ENCODE measurements at places on chromosomes 2 and 18.
A peak's percentile ranks its signal among the peaks of the same experiment; 100 is the strongest.

- DNase-seq = no peak
Measured at GRCh38 chr2:240410808-240411207, 24.7 kb upstream of the GPC1 start.

GRCh38 chr2:233025706-233026105 lies 6.8 kb upstream of the NEU2 start:
- no peak for DNase-seq

- DNase-seq = peak; percentile 4
Measured at GRCh38 chr2:121596221-121597080, 52.8 kb downstream of the CLASP1 start.

DNA sequence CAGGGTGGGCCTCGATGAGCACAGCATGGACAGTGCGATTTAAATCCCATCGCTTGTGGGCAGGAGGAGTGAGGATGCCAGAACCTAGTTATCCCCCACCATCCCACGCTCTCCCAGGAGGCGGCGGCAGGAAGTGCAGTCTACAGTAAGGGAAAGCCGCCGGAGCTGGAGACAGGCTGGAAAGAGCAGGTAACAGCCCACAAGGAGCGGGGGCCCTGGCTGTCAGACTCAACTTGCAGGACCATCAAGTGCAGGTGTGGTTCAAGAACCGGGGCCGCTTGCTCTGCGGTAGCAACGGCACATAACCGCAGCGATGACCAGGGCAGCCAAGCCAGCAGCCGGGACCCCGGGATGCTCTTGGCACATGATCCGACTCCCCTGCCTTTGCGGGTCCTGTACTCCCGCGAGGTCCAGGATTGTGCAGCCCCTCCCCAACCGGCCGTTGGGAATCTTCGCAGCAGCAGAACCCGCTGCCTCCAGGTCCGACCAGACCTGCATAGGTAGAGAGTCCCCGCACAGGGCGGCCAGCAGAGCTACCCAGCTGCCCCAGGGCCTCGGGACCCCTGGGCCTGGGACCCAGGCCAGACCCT lies 82.1 kb downstream of the BIN1 start:
- no peak for DNase-seq

DNA sequence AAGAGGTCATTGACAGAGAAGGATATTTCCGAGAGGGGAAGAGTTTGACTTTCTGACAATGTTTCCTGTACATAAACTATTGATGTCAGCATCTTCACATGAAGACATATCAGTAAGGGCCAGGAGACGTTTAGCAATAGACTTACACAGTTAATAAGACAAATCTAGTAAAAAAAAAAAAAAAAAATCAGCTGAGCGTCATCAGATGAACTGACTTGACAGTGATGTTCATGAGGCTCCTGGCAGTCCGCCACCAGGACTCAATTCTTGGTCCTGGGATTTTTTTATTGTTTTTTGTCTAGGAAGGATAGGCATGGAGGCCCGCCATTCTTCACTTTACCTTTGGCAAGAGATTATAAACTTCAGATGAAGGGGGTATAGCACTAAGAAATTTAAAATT lies 14.5 kb downstream of the MRPL44 start:
- DNase-seq = no peak

DNA sequence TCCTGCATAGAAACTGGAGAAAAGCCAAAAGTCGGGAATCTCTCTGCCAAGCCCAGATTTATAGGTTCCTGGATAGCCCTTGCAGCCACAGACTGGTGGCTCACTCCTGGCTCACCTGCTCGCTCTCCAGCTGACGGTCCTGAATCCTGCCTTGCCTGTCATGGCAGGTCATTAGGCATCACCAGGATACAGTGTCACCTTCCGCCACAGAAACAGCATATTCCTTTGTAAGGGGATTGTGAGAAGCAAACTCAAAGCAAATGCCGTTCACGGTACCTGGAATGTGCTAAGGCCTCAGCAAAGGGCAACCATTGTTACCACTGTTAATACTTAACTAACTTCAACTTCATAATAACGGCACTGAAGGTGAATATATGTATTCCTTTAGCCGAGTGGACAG lies 57.1 kb upstream of the GPR45 start:
- DNase-seq = no peak

DNA sequence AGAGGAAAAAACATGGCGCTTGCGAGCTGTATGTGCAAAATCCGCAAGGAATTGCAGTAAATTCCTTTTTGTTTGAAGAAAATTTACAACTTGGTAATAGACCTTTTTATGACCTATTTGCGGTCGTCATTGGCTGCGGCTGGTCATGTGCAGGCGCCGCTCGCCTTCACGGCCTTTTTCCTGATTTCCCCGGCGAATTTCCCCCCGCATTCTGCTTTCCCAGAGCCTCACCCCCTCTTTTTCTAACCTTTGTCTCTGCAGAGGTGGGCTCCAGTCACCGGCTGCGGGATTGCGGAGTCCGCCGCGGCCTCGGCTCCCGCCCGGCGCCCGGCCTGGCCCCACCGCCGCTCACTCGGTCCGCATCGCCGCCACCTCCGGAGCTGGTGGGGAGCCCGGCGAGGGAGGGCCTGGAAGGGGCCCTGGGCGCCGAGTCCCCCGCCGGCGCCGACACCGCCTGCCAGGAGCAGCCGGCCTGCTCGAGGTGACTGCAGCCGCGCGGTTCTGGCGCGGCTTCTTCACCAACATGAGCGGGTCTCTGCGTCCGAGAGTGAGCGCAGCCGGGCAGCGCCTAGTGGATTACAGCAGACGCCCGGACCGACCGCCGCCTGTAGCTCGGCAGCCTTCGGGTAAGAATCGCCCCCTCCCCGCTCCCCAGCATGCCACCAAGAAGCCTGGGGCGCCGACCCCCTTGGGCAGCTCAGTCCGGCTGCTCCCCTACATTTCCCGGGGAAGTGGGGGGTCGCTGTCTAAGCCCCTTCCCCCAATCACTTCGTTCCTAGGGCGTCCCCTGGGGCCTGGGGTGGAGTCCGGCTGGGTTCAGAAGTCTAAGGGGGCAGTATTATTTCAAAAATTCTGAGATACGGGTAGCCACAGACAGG lies 7.1 kb downstream of the HOXD8 start:
- DNase-seq = no peak

DNA sequence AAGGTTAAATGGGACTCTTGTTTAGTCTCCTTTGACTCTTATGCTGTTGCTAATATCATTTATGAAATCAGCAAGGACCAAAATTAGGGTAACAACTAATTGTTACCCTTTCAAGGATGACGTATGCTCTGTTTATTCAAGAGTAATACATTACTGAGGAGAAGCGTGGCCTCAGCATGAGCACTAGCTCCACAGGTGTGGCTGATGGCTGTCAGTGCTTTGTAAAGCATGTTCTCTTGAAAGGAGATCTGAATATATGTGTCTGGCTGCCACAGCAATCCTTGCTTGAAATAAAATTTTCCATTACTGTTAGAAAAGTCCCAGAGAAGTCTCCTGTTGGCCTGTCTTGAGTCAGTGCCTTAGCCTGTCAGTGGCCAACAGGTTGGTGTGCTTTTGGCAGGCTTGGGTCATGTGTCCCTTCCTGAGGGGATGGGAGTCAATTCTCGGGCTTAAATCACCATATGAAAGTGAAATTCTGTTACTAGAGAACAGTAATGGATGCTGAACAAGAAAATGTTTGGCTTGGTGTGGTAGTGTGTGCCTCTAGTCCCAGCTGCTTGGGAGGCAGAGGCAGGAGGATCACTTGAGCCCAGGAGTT lies 32.7 kb downstream of the ABI2 start:
- no peak for DNase-seq

GRCh38 chr2:69209482-69209881 lies 177.5 kb downstream of the GFPT1 start:
- DNase-seq = no peak

GRCh38 chr18:22082408-22082807 lies 87.0 kb upstream of the GATA6 start:
- DNase-seq = no peak

GRCh38 chr2:174748948-174749347 lies 15.3 kb downstream of the CHRNA1 start:
- DNase-seq = peak; percentile 57

DNA sequence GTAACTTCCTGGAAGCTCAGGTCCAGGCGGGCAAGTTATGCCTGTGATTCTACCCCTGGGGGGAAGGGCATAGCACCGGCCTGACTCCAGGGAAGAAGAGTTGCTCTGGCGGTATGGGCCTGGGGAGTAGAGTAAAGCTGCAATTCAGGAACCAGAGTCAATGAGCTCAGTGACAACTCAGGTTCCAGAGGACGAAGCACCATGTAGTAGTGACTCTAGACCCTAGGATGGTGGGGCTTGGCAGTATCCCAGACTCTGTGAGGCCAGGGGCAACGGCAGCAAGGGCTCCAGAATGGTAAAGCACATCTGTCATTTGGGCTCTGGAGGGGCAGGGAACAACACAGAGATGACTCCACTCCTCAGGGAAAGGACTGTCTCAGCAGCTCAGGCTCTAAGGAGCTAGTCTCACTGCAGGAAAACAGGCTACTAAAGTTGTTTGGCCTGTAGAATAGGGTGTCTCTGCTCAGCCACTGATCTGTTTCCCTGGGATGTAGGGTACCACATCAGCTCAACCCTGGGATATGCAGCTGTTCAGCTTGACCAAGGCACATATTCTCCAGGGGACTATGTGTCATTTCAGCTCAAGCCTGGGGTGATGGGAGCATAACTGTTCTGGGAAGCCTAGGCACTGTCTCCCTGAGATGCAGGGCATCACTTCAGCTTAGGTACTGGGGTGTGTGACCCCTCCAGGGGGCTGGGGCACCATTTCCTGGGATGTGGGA lies 36.2 kb upstream of the RHOB start:
- DNase-seq = no peak

GRCh38 chr18:3666526-3667254 lies 216.7 kb downstream of the TGIF1 start:
- DNase-seq = no peak

DNA sequence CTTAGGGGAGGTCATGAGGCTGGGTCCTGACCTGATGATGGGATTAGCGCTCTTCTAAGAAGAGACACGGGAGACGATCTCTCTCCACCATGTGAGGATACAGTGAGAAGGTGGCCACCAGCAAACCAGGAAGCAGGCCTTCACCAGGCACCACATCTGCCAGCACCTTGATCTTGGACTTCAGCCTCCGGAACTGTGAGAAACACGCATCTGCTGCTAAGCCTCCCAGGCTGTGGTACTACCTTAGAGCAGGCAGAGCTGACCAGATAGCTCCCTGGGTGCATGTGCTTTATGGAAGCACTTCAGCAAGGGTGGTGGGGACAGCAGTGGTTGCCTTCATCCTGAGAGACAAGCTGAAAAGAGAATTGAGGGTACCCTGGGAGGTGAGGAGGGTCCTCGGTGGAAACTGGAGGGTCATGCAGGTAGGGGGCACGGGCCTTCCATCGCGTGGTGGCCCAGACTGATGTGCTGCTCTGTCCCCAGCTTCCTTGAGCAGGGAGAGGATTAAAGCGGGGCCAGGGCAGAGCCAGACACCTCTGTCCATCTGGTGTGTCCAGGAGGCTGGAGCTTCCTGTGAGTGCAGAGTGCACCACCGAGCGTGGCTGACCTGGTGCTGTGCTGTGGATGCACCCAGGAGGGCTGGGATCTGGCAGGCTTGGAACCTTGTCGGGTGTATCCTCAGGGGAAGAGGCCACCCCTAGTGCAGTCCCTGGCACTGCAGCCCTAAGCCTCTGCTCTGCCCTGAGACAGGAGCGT lies 42.9 kb upstream of the HS6ST1 start:
- no peak for DNase-seq
